LNCaP clone FGC (cell line): ENCODE measurements at places on chromosomes 7 and 10.

DNA sequence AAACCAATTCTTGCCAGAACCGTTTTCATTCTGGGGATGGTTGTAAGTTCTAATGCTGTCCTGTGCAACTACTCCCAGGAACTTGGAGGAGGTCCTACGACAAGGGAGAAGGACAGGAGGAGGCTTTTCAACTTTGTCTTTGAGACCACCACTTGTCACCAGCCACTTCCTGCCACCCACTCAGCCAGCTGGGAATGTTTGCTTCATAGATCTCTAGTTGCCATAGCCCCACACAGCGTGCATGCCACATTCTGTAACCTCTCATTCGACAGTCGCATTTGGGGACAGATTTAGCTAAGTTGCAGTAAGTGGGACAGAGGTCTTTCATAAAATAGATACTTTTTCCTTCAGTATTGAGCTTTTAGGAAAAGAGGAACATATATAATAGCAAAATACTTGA is 78.0 kb downstream of the TAF3 start:
- no peak for DNase-seq

DNA sequence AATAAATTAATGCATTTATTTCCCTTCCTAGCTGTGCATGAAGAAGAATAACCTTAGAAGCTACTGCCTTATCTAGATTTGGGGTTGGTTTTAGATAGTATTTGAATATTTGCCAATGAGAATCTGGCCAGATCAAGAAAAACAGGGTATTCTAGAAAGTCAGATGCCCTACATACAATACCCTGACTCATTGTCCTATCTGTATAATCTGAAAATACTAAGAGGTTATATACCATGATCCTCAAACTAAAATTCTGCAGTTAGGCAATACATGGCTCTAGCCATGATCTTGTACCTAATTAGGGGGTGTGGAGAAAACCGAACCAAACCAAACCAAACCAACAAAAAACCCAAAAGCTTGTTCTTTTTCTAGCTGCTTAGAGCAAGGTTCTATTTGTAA is 240.4 kb upstream of the LYZL1 start:
- DNase-seq = no peak

GRCh38 chr7:153430931-153431330 is 621.3 kb upstream of the DPP6 start:
- DNase-seq = no peak

DNA sequence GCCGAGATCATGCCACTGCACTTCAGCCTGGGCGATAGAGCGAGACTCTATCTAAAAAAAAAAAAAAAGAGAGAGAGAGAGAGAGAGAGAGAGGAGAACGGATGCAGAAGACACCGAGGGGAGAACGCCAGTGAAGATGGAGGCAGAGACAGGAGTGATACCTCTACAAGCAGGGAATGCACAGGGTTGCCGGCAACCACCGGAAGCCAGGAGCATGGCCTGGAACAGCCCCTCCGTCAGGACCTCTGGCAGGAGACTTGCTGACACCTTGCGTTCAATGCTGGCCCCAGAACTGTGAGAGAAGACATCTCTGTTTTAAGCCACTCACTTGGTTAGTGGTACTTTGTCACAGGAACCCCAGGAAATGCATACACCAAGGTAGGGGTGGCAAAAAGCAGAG is 38.1 kb upstream of the DUSP5 start:
- no peak for DNase-seq

GRCh38 chr7:85135977-85136376 is 50.9 kb downstream of the SEMA3D start:
- no peak for DNase-seq
